Transverse colon (tissue), 4 donors: ENCODE measurements at places on chromosomes 4 and X. TPM values are rescaled to one million over a fixed set of nuclear protein-coding genes. Genes with fewer than 3 reads are reported as not detected.

SEL1L3 gene
- 128 TPM for total RNA-seq

EPHA5 gene
- total RNA-seq, result 0.14 TPM

ACE2 gene
- total RNA-seq, result 23.9 TPM

PPP1R2C gene
- not detected for total RNA-seq

PDGFRA gene
- total RNA-seq, result 88.8 TPM

PF4V1 gene
- not detected for total RNA-seq

PCDH11X gene
- not detected for total RNA-seq

ZNF81 gene
- total RNA-seq, result 8.2 TPM

TCEAL6 gene
- not detected for total RNA-seq

ADAM29 gene
- total RNA-seq, result not detected

PABPC4L gene
- total RNA-seq, result not detected

ATP2B3 gene
- total RNA-seq, result not detected

PCGF3 gene
- 56.5 TPM for total RNA-seq

STARD8 gene
- total RNA-seq, result 3.3 TPM

- DNase-seq, result no peak
- H3K27me3 ChIP-seq, result no peaks in the 10 kb centered on the region
- H3K27ac ChIP-seq, result no peak overlapping the region
Measured at GRCh38 chrX:8714164-8714563, 17.8 kb downstream of the ANOS1 start.

DNA sequence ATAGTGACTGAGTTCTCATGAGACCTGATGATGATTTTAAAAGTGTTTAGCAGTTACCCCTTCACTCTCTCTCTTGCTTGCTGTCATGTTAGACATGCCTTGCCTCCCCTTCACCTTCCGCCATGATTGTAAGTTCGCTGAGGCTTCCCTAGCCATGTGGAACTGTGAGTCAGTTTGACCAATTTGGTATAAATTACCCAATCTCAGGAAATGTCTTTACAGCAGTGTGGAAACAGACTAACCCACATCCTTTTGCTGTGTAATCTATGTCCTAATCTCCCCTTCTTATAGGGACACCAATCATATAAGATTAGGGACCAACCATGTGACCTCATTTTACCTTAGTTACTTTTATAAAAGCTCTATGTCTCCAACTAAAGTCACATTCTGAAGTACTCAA is 677.8 kb downstream of the ADGRL3 start:
- no peaks in the 10 kb centered on the region for H3K27me3 ChIP-seq
- H3K27ac ChIP-seq, result no peak overlapping the region
- no peak overlapping the region for H3K4me3 ChIP-seq
- H3K36me3 ChIP-seq, result no peaks in the 10 kb centered on the region
- no peaks in the 10 kb centered on the region for H3K4me1 ChIP-seq

- no peaks in the 10 kb centered on the region for H3K36me3 ChIP-seq
- H3K4me3 ChIP-seq, result no peak overlapping the region
- H3K27me3 ChIP-seq, result no peaks in the 10 kb centered on the region
Measured at GRCh38 chr4:159224408-159224807, 121.5 kb downstream of the RAPGEF2 start.

GRCh38 chrX:118049713-118050112 is 66.9 kb downstream of the KLHL13 start:
- no peaks in the 10 kb centered on the region for H3K36me3 ChIP-seq
- H3K4me3 ChIP-seq, result no peak overlapping the region
- DNase-seq, result no peak
- H3K27me3 ChIP-seq, result no peaks in the 10 kb centered on the region
- H3K4me1 ChIP-seq, result no peaks in the 10 kb centered on the region
- no peak overlapping the region for H3K27ac ChIP-seq

- peak overlapping the region; percentile 20 for H3K27ac ChIP-seq
- H3K4me1 ChIP-seq, result no peaks in the 10 kb centered on the region
- DNase-seq, result no peak
- peaks cover 35% of the 10 kb centered on the region for H3K36me3 ChIP-seq
- H3K27me3 ChIP-seq, result no peaks in the 10 kb centered on the region
Measured at GRCh38 chr4:13592220-13592619, 35.3 kb downstream of the BOD1L1 start.

- H3K27ac ChIP-seq, result no peak overlapping the region
- H3K4me1 ChIP-seq, result no peaks in the 10 kb centered on the region
- no peak for DNase-seq
- H3K36me3 ChIP-seq, result no peaks in the 10 kb centered on the region
- no peak overlapping the region for H3K4me3 ChIP-seq
- H3K27me3 ChIP-seq, result no peaks in the 10 kb centered on the region
Measured at GRCh38 chr4:100075486-100076270, 114.6 kb downstream of the DDIT4L start.

DNA sequence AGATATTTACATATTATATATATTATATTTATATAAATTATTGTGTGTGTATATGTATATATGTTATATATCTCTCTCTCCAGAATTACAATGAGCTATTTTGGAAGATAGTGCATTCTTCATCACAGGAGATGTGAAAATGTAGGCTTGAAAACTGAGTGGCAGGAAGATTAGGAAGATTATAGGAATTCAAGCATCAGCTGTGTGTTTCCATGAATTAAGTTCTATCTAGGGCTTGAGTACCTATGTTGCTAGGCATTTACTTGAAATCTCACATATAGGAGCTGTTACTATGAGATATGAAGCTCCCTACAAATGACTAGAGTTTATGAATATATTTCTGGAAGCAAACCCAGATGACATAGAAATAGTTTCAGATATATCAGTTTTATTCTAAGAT is 328.7 kb downstream of the EPHA5 start:
- DNase-seq, result no peak
- H3K27me3 ChIP-seq, result no peaks in the 10 kb centered on the region
- H3K27ac ChIP-seq, result no peak overlapping the region
- no peak overlapping the region for H3K4me3 ChIP-seq
- H3K36me3 ChIP-seq, result no peaks in the 10 kb centered on the region

GRCh38 chr4:10079912-10080588 is 36.5 kb downstream of the WDR1 start:
- H3K4me1 ChIP-seq, result no peaks in the 10 kb centered on the region
- H3K36me3 ChIP-seq, result no peaks in the 10 kb centered on the region
- no peak overlapping the region for H3K27ac ChIP-seq
- no peaks in the 10 kb centered on the region for H3K27me3 ChIP-seq
- no peak overlapping the region for H3K4me3 ChIP-seq

GRCh38 chrX:46803140-46803539 is 33.7 kb upstream of the RP2 start:
- H3K36me3 ChIP-seq, result no peaks in the 10 kb centered on the region
- H3K4me3 ChIP-seq, result no peak overlapping the region
- DNase-seq, result no peak
- H3K27ac ChIP-seq, result no peak overlapping the region
- H3K27me3 ChIP-seq, result no peaks in the 10 kb centered on the region

GRCh38 chrX:38318606-38319005 is 8.7 kb downstream of the RPGR start:
- H3K36me3 ChIP-seq, result no peaks in the 10 kb centered on the region
- DNase-seq, result no peak
- no peak overlapping the region for H3K4me3 ChIP-seq

DNA sequence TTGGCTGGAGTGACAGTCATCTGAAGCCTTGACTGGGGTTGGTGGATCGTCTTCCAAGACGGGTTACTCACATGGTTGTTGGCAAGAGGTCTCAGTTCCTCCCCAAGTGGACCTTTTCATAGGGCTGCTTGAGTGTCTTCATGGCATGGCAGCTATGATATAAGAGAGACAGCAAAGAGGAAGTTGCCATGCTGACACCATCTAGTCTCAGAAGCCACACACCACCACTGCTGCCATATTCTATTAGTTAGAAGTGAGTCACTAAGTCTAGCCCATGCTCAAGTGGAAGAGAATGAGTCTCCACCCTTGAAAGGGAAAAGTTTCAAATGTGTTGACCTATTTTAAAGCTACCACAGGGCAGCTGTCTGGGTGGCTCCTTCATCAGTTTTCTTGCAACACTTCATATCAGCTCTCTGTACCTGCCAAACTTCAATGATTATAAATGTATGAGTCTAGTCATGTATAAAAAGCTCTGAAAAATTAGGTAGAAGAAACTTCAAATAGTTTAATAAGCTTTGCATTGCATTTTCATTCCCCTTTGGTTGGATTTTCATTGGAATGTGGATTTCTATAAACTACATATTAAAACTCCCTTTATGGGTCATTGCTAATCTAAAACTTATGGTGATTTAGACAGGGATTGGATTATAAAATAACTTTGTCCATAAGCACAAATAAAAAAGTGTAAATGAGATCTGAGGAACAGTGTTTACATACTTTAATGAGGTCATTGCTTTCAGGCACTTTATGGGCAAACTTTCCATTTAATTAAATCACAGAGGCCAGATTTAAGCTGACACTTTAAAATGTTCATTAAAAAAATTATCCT is 68.0 kb upstream of the ATXN3L start:
- H3K27ac ChIP-seq, result no peak overlapping the region
- H3K4me3 ChIP-seq, result no peak overlapping the region
- H3K27me3 ChIP-seq, result no peaks in the 10 kb centered on the region

- H3K27me3 ChIP-seq, result no peaks in the 10 kb centered on the region
- no peak for DNase-seq
- H3K27ac ChIP-seq, result no peak overlapping the region
- H3K4me3 ChIP-seq, result no peak overlapping the region
Measured at GRCh38 chr4:126361287-126361686, 1046.5 kb downstream of the FAT4 start.

DNA sequence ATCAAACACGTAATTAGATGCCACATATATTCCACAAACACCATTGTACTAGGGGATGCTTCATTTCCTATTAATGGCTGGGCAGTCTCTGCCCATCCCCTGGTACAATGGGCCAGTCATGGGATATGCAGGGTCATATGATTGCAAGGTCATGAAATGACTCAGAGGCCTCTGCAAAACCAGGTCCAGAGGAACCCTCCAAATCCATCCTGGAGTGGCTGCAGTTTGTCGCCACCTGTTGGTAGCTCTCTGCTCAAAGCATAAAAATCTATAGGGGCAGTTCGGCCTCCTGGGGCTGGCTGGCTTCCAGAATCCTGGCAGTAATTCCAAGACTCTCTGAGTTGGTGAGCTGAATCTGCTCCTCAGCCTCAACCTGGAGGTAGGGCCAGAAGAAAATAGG is 22.9 kb upstream of the PUDP start:
- H3K4me3 ChIP-seq, result no peak overlapping the region
- H3K4me1 ChIP-seq, result no peaks in the 10 kb centered on the region
- no peak overlapping the region for H3K27ac ChIP-seq
- no peaks in the 10 kb centered on the region for H3K27me3 ChIP-seq
- peak; percentile 41 for DNase-seq

GRCh38 chr4:5660185-5660584 is 48.2 kb downstream of the EVC2 start:
- no peak for DNase-seq
- H3K4me1 ChIP-seq, result no peaks in the 10 kb centered on the region
- no peak overlapping the region for H3K27ac ChIP-seq
- H3K36me3 ChIP-seq, result no peaks in the 10 kb centered on the region
- no peak overlapping the region for H3K4me3 ChIP-seq
- no peaks in the 10 kb centered on the region for H3K27me3 ChIP-seq

- peak overlapping the region; percentile 44 for H3K4me3 ChIP-seq
- DNase-seq, result no peak
- H3K36me3 ChIP-seq, result no peaks in the 10 kb centered on the region
- peaks cover 97% of the 10 kb centered on the region for H3K27me3 ChIP-seq
- H3K4me1 ChIP-seq, result peaks cover 24% of the 10 kb centered on the region
Measured at GRCh38 chrX:25012793-25013631, 2.8 kb downstream of the ARX start.

DNA sequence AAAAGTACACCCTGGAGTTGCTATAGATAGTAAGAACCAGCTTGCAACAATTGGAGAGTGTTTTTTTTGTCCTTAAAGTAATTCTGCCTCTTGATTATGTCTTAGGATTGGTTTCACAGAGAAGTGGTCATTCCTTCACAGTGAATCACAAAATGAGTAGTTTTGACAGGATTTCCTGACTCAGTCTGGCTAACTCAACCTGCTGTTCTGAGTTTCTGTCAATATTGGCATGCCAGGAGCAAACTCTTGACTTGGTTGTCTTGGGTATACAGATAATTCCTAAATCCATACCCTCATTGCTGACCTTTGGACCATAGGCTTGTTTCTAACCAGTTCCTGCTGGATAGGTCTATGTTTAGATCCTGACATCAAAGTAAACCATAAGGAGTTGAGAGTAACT is 9.4 kb downstream of the FHIP1A start:
- DNase-seq, result no peak
- no peaks in the 10 kb centered on the region for H3K36me3 ChIP-seq
- no peak overlapping the region for H3K4me3 ChIP-seq
- peak overlapping the region; percentile 43 for H3K27ac ChIP-seq
- no peaks in the 10 kb centered on the region for H3K27me3 ChIP-seq
- H3K4me1 ChIP-seq, result no peaks in the 10 kb centered on the region

DNA sequence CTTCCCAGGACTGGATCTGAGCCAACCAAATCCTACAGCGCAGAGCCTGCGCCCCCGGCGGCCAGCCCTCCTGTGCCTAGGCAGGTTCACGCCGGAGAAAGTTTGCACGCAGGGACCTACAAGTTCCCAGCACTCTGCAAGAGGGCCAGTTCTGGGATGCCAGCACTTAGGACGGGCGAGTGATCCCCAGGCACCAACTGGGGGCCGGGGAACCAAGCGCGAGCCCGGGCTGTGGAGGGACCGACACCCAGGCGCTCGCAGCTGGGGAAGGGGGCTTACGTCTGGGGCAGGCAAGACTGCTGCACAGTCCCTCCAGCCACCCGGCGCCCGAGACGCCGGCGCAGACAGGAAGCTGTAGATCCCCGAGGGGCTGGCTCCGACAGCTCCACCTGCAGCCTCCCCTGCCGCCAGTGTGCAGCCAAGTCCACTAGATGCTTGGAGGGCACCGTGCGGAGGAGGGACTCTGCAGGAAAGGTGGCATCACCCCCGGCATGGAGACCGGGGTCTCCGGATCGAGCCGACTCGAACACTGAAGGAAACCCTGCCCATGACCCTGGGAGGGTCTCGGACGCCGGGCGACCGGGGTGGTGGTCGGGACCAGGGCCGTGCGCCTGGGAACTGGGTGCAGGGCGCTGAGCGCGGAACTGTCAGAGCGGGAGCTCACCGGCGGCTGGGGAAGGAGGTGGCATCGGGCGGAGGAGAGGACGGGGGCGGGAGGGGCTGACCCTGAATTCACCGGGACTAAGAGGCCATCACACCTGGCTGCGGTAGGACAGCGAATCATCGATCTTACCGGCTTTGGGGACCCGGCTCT is 566 bp downstream of the CORIN start:
- peak overlapping the region; percentile 34 for H3K4me3 ChIP-seq
- no peaks in the 10 kb centered on the region for H3K36me3 ChIP-seq
- H3K4me1 ChIP-seq, result peaks cover 24% of the 10 kb centered on the region
- DNase-seq, result peak; percentile 44

DNA sequence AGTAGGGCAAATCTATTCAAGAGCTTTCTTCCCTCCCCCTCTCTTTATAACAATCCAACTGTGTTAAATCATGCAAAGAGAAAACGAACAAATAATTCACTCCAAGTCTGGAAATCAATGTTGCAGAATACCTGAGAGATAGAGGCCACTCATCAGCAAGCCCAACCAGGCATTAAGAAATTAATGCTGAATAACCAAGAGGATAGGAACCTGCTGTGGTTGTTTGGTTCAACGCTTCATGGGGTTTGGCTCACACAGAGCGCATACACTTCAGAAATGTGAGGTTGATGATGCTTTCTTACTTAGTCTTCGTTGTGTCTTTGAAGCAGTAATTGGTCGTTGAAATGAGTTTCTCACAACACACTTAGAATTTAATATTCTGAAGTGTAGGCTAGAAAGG is 1540.0 kb upstream of the PABPC4L start:
- H3K27me3 ChIP-seq, result no peaks in the 10 kb centered on the region
- no peak overlapping the region for H3K27ac ChIP-seq
- H3K36me3 ChIP-seq, result no peaks in the 10 kb centered on the region
- H3K4me1 ChIP-seq, result no peaks in the 10 kb centered on the region
- no peak overlapping the region for H3K4me3 ChIP-seq
